ENCODE measurements at places on chromosomes 6 and 20. TPM values are rescaled to one million over a fixed set of nuclear protein-coding genes. Genes with fewer than 3 reads are reported as not detected.

Gene GLP1R
- 3.4 TPM for polyA plus RNA-seq

Gene ARMH2
- polyA plus RNA-seq = not detected

Gene MRPS18B
- polyA plus RNA-seq = 41.1 TPM

DNA sequence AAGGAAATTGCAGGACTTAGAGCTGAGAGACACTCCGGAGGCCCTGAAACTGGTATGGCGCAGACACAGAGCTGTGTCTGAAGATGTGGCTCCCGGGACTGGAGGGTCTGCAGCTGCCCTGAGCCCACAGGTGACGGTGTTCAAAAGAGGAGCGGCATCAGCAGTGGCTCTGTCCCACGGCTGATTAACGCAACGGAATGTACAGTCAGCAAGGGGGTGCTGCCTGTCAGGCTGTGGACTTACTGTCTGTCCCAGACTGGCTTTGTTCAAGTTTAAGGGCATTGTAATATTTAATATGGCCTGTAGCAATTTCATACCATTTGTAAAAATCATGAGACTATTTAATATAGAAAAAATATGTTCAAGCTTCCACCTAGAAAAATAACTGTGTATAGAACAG is 228.0 kb upstream of the TAB2 start:
- H3K4me3 ChIP-seq = no peak overlapping the region
- no peak for DNase-seq
- no peaks in the 10 kb centered on the region for H3K36me3 ChIP-seq
- H3K27ac ChIP-seq = no peak overlapping the region
- no peaks in the 10 kb centered on the region for H3K27me3 ChIP-seq

All from pancreas (tissue), 10 donors.